Left lobe of liver (tissue), 2 donors: ENCODE measurements at places on chromosomes 11 and 22. TPM values are rescaled to one million over a fixed set of nuclear protein-coding genes. Genes with fewer than 3 reads are reported as not detected.

Gene LSP1
- total RNA-seq = 3.6 TPM

Gene CELSR1
- 8.4 TPM for total RNA-seq

Gene GRM5
- not detected for total RNA-seq

Gene OR5M8
- not detected for total RNA-seq

Gene INCENP
- 7.3 TPM for total RNA-seq

Gene MUC15
- not detected for total RNA-seq

Gene BCO2
- total RNA-seq = 96.6 TPM

- no peak for DNase-seq
These were observed 129.7 kb downstream of the LDLRAD3 start for GRCh38 chr11:36073411-36074203.

DNA sequence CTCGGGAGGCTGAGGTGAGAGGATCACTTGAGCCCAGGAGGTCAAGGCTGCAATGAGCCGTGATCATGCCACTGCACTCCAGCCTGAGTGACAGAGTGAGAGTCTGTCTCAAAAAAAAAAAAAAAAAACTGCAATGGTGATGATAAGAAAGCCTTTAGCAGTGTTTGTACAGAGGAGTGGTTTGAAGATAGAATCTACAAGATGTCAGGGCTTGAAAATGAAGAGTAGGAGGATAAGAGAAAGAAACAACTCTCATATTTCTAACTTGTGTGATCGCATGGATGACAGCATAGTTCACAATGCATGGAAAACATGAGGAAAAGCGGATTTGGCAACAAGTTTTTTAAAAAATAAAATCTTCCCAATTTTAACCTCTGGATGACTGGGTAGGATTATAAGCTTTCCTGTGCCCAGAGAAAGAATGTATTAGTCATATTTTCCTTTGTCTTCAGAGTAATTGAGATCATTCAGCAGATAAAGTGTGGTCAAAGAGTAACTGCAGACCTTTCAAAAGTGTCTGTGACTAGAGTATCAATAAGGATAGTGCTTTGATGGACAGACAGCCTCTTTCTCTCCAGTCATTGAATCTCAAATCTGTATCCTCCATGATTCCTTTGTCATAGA is 328.1 kb downstream of the CASP12 start:
- no peak for DNase-seq

DNA sequence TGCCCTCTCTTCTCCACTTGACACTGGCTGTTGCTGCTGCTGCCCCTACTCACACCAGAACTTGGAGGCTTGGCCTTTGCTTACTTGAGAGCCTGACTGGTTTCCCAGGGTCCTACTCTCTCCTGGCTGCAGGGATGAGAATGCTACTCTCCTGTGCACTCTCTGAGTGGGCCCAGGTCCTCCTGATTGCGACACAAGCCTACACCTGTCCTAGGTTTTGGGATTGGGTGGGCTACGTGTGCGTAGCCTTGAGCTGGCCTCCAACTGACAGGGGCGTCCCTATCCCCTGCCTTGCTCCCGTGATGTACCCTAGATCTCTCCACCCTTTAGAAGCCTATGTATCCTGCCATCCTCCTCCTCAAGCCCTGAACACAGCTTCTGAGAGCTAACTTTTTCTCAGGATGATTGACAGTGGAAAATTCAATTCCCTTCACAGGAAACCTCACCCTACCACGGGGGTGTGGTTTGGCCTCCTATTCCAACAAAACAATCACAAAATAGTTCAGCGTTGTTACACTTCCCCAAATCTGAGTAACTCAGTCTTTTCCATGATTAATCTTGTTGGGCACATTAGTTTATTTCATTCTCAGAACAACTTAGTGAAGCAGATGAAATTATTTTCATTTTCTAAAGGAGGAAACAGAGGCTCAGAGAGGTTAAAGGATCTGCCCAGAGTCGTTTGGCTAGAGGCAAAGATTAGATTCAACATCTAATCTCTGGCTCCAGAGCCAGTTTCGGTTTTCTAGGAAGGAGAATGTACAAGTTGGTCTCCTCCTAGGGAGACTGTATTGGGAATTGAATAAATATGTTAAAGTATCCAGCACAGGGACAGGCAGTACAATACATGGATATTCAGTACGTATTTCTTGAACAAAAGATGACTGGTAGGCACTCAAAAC is 17.6 kb upstream of the AMOTL1 start:
- no peak for DNase-seq

- no peak for DNase-seq
These were observed 18.4 kb downstream of the SYT13 start for GRCh38 chr11:45267652-45268299.

DNA sequence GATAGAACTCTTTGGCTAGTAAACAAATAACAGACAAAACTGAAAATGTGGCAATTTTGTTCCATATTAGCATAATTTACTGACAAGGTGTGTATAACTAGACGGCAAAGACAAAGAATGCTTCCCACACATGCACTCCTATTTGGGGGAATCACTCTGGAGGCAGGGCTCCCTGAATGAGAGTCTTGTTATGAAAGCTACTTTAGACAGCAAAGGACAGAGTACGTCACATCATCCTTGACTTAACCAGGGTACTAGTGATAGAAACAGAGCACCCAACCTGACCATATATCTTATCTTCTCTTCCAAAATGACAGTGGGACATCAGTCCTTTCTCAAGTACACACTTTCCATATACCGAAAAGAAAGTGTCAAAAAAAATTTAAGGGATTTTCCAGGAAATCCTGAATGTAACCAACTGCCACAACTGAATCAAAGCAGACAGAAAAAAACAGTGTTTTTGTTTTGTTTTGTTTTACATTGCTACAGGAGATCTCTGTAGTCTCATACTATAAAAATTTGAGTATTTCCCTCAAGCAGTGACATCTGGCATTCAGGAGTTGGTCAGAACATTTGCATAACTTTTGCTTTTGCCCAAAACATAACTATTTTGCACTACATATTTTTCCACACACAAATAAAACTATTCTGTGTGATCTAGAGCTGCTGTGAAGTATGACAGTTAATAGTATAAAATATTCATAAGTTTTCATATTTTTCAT is 98.9 kb downstream of the ARHGAP20 start:
- no peak for DNase-seq

DNA sequence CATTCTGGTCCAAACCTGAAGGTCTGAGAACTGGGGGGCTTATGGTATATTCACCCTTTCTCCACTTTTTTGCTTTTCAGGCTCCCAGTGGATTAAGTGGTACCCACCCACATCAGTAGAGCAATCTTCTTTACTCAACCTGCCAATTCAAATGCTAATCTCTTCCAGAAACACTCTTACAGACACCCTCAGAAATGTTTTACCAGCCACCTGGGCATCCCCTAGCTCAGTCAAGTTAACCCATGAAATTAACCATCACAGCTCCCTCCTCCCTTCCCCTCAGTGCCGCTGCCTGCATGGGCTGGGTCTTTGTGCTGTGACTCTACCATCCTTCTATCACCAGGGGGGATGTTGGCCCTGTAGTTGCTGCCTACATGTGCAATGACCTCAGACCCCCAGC is 398.7 kb downstream of the BUD13 start:
- DNase-seq = no peak

GRCh38 chr11:41613326-41613725 is 153.9 kb upstream of the LRRC4C start:
- DNase-seq = no peak

- no peak for DNase-seq
These were observed 26.7 kb downstream of the SERGEF start for GRCh38 chr11:17986007-17986710.
